ENCODE measurements at places on chromosomes 3 and 15.

GRCh38 chr3:24472358-24472757 is 22.3 kb downstream of the THRB start:
- DNase-seq: no peak

DNA sequence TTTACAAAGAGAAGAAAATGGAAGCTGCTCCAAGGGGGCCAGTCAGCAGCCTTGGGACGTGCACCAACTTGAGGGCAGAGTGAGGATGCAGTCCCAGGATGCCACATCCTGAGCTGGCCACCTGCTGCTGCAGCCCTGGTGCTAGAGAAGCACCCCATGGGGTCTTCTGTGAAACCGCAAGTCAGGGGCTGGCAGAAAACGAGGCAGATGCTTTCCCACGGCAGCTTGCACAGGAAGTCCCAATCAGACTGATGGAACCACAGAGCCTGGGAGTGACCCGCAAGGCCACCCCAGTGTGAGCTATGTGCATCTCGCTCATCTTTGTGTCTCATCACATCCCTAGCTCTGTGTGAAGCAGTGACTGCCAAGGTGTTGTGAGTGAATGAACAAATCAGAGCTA is 76.5 kb downstream of the NUP210 start:
- DNase-seq: no peak

DNA sequence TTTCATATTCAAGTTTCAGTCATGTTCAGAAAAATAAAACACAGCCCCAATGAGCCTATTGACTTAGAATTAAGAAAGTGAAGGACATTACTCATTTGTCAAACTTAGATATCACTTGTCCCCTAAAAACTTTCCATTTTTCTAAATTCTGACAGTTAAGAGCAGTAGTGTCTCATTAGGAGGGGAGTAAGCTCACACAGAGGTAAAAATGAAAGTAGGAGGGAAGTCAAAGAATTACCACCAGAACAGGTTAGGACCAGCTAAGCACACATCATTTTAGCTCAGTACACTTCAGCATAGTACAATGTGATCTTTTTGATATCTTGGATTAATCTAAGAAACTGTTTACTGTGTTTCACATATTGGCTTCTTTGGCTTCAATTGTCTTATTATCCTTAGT is 64.3 kb downstream of the OSTN start:
- DNase-seq: no peak

DNA sequence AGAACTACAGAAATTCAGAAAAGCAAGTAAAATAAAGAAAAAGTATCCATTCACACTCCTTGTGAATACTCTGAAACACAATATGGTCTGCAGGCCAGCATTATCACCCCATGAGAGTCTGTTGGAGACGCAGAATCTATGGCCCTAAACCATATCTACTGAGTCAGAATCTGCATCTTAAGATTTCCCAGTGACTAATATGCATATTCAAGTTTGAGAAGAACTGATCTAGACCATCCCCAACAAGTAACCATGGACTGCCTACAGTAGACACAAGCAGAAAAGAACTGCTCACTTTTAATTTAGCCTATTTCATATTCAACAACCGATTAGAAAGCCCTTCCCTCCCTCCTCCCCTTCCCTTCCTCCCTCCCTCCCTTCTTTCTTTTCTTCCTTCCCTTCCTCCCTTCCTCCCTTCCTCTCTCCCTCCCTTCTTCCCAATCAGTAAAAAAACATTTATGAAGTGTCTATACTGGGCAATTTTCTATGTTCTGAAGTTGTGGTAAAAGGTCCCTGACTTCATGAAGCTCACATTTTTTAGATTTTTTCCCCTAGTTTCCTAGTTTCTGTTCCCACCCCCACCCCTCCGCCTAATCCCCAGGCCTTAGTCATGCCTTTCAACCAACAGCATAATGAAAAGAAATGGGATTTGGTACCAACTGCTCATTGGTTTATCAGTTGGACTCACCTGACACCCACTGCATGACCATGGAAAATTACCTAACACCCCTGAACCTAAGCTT is 125.2 kb downstream of the CNTN3 start:
- no peak for DNase-seq

GRCh38 chr15:54843006-54843405 is 353.7 kb downstream of the RSL24D1 start:
- no peak for DNase-seq

GRCh38 chr3:51500632-51501131 is 867 bp upstream of the DCAF1 start:
- DNase-seq: no peak

DNA sequence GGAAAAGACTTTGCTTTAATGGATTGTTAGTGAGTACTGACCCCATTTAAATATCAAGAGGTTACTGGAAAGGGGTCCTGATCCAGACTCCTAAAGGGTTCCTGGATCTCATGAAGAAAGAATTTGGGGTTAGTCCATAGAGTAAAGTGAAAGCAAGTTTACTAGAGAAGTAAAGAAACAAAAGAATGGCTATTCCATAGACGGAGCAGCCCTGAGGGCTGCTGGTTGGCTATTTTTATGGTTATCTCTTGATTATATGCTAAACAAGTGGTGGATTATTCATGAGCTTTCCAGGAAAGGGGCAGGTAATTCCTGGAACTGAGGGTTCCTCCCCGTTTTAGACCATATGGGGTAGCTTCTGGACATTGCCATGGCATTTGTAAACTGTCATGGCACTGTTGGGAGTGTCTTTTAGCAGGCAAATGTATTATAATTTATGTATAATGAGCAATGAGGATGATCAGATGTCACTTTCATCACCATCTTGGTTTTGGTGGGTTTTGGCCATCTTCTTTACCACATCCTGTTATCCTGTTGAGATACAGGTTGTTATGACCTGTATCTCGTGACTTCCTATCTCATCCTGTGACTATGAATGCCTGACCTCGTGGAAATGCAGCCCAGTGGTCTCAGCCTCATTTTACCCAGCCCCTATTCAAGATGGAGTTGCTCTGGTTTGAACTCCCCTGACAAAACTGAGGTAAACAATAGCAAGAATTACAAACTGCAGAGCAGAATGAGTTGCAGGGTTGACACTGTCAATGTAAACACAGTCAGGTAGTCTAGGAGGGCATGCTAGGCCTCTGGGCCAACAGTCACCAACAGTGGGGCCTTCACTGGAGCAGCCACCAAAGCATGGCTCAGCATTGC is 10.3 kb upstream of the GPR160 start:
- no peak for DNase-seq

DNA sequence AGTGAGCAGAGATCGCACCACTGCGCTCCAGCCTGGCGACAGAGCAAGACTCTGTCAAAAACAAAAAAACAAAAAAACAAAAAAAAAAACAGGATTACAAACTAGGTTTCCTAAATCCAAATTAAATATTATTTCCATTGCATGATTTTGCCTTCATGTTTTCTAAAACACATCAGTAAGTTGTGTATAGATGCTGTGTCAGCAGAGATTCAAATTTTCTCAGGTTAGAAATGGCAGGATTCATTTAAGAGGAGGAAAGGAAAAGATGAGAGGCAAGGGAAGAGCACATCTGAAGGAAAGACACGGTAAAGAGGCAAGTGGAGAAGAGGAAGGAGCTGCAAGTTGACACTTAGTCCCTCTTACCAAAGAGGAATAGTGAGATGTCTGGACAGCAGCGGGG is 51.8 kb upstream of the PPARG start:
- DNase-seq: no peak

GRCh38 chr3:35262406-35262805 is 376.9 kb upstream of the ARPP21 start:
- no peak for DNase-seq

DNA sequence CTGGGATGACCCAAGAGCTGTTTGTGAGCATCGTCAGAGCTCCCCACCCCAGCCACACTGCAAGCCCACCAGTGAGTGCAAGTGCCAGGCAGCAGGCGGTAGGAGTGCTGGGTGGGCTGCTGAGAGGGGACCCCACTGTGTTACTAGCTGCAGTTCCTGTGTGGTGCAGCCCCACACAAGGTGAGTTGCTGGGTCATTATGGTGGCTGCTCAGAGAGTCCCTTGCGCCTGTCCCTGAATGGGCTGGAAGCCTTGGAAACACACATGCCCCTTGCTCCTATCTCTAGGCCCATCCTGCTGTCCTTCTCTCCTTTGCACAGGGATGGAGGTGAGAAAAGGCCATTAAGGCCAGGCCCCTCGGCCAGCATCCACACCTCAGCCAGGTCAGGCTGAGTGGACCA is 83.7 kb downstream of the SEC22A start:
- no peak for DNase-seq

DNA sequence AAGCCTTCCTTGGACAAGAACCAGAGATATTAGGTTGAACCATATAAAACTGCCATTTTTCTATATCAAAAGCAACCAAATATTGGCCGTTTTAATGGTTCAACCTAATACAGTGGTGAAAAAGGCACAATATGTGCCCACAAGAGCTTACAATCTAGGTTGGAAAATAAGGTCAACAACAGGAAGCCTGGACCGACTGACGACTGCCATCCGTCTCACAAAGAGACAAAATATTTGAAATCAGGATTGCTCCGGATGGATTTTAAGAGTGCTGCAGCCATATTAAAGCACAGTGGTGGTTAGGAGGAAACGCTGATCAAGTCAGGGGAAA is 1.4 kb downstream of the AHSG start:
- no peak for DNase-seq

DNA sequence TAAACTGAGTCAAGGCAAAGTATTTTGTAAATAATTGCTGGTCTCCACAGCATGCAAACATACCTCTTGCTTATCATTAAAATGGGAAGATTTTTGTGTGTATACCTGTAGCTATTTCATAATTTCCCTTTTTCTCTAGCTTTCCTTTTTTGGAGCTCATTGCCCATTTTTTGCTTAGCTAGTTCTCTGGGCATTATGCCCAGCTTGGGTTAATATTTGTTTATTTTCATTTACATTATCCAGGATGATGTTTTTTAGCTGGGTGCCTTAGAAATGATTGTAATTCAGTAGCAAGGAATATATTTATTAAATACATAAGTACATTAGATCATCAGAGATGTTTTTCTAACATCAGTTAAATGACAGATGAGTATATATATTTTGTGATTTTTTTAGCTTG is 1271.7 kb upstream of the GBE1 start:
- DNase-seq: no peak

GRCh38 chr3:130480736-130481135 is 36.2 kb upstream of the COL6A6 start:
- peak; percentile 1 for DNase-seq

DNA sequence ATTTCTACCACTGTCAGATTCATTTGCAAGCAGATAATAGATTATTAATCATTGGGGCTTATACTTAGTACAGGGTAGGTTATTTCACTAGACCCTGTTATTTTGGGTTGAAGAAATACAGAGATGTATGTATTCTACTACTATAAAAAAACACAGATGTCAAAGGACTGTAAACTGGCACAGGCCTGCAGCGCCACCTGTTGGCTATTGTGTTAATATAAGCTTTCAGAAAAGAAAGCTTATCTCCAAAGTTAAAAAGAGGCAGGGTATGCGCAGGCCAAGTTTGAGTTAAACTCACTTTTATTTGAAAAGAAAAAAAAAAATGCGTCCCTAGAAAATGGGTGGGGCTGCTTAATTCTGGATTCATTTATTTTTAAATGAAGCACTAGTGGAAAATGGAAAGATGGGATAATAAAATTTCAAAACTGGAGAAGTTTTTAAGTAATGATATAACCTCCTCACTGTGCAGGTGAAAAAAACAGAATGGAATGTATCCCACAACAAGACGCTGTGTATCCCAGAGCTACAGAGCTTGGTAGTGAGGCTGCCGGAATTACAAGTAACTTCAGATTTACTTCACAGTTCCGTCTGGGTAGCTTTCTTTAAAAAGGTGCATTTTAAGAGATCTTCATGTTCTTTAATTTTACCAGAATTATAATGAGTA is 407.2 kb upstream of the TGFBR2 start:
- DNase-seq: peak; percentile 67

DNA sequence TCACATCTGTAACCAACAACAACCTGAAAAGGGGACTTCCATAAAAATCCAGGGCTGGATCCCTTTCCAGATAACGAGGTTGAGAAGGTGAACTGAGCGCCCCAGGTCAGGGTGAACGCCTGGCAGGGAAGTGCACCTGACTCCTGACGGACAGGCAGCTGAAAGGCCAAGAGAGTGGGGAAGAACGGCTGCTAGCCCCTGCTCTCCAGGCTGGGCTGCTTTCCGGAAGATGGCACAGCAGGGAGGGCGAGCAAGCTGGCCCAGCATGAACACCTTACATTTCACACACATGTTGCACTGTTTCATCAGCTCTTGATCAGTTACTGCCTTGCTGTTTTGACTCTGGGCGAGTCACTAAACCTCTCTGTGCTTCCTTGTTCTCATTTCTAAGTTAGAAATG is 127.2 kb upstream of the IQSEC1 start:
- peak; percentile 13 for DNase-seq

GRCh38 chr3:183576487-183577107 is 21.1 kb upstream of the KLHL6 start:
- peak; percentile 95 for DNase-seq

DNA sequence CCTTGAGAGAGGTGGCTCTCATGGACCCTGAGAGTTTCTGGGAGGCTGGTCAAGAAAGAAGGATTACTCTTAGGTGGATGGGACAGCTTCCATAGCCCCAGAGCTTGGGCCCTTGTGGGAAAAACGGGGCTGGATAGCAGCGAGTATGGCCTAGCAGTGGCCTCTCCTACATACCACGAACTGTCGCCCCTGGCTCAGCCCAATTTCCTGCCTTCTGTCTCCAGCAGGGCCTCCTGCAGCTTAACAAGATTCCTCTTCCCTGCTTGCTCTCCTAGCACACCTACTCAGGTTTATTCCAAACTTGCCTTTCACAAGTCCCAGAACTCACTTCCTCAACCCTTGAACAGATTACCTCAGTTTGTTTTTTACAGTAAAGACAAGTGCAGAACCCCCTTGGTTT is 139.7 kb upstream of the TPM1 start:
- no peak for DNase-seq

DNA sequence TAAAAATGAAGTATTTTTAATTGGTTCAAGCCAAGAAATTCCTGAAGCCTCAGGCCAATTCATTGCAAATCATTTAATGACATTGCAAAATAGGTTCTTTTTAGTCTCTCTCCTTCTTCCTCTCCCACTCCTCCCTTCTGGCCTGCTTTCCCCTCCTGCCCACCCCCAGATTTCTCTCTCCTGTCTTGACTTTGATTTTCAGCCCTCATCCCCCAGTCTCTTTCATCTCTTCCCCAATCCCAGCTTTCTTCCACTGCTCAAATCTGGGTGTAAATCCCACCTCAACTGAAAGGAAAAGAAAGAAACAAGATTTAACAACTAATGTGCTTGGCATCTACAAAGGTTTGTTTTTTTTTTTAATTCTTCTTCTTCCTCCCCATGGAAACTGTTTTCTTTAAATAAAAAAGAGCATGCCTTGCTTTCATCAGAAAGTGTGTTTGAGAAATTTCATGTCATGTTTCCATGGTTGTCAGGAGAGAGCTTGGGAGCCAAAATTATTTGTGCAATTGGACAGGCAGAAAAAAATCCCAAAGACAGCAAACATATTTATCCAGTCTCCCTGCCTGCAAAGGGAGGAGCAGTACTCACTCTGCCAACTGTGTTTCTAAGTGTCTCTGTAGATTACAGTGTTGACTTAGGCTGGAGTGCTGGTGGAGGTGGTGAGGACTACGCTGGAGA is 50.4 kb downstream of the BOC start:
- peak; percentile 57 for DNase-seq

- DNase-seq: no peak
These were observed 421.6 kb upstream of the CBLB start for GRCh38 chr3:106290304-106290997.
